ENCODE measurements at places on chromosomes 11 and 22. TPM values are rescaled to one million over a fixed set of nuclear protein-coding genes. Genes with fewer than 3 reads are reported as not detected.

Gene SLC22A12
- not detected for total RNA-seq

Gene CHEK1
- total RNA-seq, result 21.7 TPM

Gene SCGB1D2
- total RNA-seq, result not detected

Gene BARX2
- total RNA-seq, result 65.0 TPM

Gene MPEG1
- 19.5 TPM for total RNA-seq

Gene SEC14L6
- not detected for total RNA-seq

Gene ASPHD2
- 1.3 TPM for total RNA-seq

GRCh38 chr11:11963842-11964773, 44.3 kb downstream of the DKK3 start:
- DNase-seq, result no peak

DNA sequence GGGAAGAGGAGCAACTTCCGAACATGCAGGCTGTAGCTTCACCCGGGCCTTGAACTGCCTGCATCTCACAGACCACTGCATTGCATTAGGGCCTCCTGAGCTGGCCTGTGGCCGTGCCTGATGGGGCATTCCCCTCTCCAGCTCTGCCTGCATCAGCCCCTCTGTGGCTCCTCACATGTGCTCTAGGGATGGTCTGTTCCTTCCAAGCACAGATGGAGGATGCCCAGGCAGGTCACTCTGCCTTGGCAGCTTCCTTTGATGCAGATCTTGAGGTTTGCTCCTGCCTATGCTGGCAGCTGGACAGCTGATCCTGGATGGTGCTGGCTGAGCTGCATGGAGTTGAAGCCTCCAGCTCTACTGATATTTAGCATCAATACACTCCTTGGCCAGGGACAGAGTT, 28.5 kb downstream of the AMPD3 start:
- no peak for DNase-seq

GRCh38 chr22:25956801-25957200, 212.5 kb upstream of the SEZ6L start:
- DNase-seq, result no peak

DNA sequence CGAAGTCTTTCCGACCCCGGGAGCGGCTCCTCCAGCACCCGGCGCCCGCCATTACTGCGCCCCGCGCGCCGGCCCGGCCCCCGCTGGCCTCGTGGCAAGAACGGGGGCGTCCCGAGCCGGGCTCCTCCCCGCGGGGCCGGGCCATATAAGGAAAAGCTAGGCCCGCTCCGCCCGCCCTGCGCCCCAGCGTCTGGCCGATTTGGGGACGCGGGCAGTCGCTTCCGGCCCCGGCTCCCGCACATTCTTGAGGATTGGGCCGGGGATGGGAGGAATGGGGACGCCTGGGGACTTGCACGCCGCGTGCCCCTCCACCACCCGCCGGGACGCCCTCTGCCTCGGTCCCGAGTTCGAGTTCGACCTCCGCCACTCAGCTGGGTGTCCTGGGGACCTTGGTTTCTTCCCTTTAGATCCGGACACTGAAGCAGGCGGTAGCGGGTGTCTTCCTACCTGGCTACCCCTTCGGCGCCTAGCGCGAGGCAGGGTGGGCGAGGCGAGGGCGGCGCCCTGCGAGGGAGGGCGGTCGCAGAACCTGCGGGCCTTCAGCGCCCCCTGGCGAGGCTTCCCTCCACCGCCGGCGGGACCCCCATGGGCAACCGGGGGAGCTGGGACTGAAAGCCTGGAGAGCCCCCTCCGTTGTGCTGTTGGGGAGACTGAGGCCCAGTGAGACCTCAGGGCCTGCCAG, 3.8 kb downstream of the SMTN start:
- peak; percentile 47 for DNase-seq

GRCh38 chr11:133934599-133935550, 21.9 kb downstream of the IGSF9B start:
- no peak for DNase-seq

- DNase-seq, result no peak
Measured at GRCh38 chr11:101277036-101277435, 147.4 kb upstream of the PGR start.

DNA sequence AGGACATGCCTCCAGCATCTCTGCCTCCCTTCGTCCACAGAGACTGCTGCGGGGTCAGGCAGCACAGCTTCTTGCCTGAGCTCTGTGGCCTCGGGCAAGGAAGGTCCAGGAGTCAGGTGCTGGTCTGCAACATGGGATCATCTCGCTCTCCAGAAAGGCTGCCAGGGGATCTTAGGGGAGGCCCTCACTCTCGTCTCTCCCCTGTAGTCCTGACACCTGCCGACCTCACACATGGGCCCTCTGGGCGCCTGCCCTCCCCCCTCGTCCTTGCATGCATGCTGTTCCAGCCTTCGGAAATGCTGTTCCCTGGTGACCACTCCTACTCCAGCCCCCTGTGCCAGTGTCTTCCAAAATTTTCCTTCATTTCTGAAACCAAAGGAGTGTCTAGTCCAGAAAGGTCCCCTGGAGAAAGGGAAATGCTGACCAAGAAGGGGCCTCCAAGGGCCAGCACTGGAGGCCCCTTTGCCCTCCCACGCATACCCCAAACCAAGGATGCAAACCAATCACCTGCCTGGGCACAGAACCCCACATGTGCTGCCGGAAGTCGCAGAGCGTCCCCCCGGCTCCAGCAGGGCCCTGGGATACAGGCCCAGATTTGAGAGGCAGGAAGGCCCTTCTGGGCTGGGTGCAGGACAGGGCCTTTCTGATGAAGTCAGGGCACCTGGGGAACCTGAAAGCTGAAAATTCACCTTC, 41.0 kb downstream of the IGF2 start:
- no peak for DNase-seq

- no peak for DNase-seq
Measured at GRCh38 chr11:72561856-72562255, 112.4 kb downstream of the PDE2A start.

DNA sequence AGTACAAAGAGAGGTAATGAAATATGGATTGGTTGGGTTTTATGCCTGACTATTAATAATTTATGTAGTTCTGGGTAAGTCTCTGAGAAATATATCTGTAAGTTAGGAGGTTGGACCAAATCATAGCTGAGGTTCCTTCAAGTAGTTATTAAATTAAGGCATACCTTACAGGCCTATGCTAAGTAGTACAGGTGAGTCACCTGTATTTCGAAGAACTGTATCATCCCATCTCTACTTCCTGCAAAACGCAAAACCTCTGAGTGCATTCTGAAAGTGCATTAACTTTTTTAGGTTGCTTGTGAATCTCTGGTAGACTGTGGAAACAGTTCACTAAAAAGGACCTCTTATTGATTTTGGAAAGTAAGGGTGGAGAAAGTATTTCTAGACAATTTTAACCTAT, 37.1 kb downstream of the APOL5 start:
- no peak for DNase-seq

DNA sequence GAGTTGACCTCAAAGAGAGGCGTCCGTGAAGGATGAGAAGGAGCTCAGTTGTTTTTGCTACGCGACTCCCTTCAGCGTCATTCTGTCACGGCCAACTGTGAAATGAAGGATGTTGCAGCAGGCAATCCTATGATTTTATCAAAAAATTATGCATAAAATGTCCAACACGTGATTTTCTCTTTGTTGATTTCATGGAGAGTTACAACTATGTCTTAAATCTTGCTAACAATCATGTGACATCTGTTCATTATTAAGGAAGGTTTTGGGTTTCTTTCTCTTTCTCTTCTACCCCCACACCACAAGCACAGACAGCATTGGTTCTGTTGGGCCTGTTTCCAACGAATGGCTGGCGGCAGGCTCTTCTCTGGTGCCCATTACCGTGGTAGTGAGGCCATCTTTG, 3.7 kb downstream of the KRTAP5-4 start:
- DNase-seq, result no peak

DNA sequence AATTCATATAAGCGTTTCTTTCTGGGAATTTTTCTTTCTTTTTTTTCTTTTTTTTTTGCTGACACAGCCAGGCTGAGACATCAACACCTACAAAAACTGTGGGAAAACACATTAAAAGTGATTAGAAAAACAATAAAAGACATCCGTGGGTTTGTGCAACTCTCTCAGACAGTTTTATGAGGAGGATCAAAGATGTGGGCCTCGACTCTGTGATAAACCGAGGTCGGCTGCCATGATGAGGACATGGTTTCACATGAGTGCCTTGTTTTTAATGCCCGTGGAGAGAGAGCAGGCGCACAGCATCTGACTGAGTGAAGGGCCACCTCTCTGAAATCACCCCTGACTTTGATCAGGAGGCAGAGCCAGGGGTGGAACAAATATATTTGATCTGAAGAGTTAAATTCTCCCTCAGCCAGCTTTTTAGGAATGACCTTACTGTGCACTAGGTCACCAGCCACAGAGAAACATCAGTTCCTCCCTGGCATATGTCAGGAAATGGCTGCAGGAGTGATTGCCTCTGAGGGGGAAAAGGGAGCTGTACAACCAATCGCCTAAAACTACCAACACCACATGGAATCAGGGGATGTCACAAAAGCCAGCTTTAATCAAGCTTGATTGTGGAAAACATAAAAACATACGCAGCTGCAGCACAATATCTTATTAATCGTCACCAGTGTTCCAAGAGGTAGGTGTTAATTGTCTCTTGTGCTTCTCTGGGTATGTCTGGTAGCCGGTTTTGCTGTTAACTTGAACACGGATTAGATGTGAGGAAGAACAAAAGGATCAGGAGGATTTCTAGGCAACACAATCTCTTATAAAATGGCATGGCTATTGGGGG, 164.7 kb downstream of the MAML2 start:
- no peak for DNase-seq

DNA sequence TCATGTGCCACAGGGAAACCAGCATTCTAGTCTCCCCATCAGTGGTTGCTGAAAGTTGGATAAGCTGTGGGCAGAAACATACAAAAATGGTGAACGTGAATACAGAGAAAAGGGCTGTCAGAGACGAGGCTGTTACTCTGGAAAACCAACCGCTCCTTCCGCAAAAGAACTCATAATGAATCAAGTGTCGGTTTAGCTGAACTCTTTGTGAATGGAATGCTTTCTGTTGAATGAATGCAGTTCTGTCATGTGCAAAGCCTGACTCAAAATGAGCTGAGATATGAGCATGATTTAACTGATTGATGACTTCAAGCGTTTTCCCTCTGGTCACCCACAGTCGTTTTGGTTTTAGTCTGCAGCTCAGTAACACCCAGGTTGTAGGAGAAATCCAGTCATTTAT, 298.3 kb downstream of the ETS1 start:
- DNase-seq, result no peak

DNA sequence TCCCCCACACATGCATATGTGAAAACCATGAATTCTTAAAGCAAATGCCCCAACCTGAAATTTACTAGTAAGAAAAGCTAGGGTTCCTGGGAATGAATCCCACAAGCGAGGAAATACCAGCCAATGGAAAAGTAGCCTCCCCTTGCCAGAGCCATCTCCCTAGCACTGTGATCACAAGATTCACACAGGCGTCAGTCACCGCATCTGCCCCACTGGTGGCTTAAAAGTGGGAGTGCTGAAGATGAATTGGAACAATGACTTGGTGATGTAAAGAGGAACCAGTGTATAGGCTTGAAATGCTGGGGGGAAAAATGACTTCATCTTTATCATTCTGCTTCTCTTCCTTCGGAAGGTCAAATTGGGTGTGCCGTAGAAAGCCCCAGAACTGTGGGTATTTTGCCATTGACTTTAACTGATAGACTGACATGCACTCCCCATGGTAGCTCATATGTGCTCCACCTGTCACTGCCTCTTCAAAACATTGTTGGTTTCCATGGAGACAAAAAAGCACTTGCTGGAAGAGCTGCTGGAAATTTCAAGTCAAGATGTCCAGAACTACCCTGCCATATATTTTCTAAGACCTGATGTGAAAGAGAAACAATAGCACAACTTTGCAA, 19.2 kb upstream of the ASPHD2 start:
- no peak for DNase-seq

DNA sequence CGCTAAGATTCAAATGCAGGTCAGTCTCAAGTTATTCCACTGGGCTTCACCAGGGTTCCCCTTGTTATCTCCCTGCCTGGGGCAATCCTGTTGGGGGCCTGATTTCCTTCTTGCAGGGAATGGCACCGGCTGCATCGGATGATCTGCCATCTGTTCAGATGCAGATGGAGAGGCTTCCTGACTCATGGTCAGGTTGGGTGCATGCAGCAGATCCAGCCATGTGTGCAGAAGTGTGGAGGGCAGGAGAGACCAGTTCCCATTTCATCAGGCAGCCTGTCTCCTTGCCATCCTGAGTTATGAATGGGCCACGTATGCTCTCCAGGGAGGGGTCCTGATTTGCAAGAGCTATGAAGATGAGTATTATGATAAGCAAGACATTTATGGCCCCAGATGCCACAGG, 161.2 kb upstream of the PLET1 start:
- DNase-seq, result no peak

- DNase-seq, result no peak
Measured at GRCh38 chr11:105232021-105232420, 92.5 kb upstream of the CARD18 start.

DNA sequence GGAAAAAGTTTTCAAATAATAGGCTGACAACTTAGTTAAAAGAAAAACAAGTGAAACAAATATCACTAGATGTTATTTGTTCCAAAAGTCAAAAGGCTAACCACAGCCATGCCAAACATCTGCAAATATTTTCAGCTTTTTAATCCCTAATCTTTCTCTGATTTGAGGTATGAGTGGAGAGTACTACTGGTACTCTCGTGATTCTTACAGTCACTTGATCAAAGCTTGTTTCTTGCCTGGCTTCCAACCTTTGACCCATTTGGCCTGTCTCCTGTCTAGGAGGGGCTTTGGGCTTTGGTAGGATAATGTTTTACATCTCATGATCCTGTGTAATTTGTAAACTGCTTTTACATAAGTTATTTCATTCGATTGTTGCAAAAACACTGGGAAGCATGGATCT, 301.8 kb upstream of the SORL1-AS1 start:
- no peak for DNase-seq

DNA sequence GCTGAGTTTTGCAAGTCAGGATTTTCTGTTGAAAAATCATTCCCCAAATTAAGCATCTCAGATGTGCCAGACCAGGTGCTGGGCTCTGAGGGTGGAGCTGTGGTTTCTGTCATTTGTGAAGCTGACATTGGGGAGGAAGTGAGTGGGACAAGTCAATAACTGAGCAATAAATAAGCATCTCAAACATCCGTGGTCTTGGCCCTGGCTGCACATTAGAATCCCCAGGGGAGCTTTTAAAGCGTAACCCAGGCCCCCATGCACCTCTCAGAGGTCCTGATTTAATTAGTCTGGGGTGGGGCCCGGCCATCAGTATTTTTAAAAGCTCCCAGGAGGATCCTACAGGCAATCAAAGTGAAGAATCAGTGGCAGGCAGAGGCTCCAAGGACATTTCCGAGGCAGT, 420.0 kb downstream of the MN1 start:
- DNase-seq, result no peak

Data from esophagus squamous epithelium (tissue), 5 donors.